ENCODE measurements at places on chromosomes 2 and 18. TPM values are rescaled to one million over a fixed set of nuclear protein-coding genes. Genes with fewer than 3 reads are reported as not detected.

Gene PDE1A
- 0.94 TPM for polyA plus RNA-seq

Gene LOXHD1
- polyA plus RNA-seq: 0.04 TPM

Gene SGPP2
- polyA plus RNA-seq: 13.9 TPM

Gene EFHD1
- polyA plus RNA-seq: 3.9 TPM

Gene PSMA8
- 0.04 TPM for polyA plus RNA-seq

Gene GALR1
- polyA plus RNA-seq: not detected

Gene CROCC2
- 0.12 TPM for polyA plus RNA-seq

Gene TFCP2L1
- 8.6 TPM for polyA plus RNA-seq

Gene TMEM182
- polyA plus RNA-seq: 0.96 TPM

Gene CD207
- 0.94 TPM for polyA plus RNA-seq

Gene BCL2
- 1.9 TPM for polyA plus RNA-seq

Gene PMAIP1
- 7.4 TPM for polyA plus RNA-seq

Gene GPR35
- 2.1 TPM for polyA plus RNA-seq

Gene TUBB8B
- 0.16 TPM for polyA plus RNA-seq

Gene DES
- 686 TPM for polyA plus RNA-seq

All from esophagus (tissue), 2 donors.